ENCODE measurements at places on chromosomes 13 and 19. TPM values are rescaled to one million over a fixed set of nuclear protein-coding genes. Genes with fewer than 3 reads are reported as not detected.

NXNL1 gene
- not detected for total RNA-seq

- DNase-seq = peak; percentile 10
These were observed 940 bp upstream of the DCUN1D2 start for GRCh38 chr13:113491418-113491883.

GRCh38 chr13:95641291-95642027 lies 3.0 kb downstream of the DZIP1 start:
- DNase-seq = no peak

ELAVL1 gene
- 101 TPM for total RNA-seq

DNA sequence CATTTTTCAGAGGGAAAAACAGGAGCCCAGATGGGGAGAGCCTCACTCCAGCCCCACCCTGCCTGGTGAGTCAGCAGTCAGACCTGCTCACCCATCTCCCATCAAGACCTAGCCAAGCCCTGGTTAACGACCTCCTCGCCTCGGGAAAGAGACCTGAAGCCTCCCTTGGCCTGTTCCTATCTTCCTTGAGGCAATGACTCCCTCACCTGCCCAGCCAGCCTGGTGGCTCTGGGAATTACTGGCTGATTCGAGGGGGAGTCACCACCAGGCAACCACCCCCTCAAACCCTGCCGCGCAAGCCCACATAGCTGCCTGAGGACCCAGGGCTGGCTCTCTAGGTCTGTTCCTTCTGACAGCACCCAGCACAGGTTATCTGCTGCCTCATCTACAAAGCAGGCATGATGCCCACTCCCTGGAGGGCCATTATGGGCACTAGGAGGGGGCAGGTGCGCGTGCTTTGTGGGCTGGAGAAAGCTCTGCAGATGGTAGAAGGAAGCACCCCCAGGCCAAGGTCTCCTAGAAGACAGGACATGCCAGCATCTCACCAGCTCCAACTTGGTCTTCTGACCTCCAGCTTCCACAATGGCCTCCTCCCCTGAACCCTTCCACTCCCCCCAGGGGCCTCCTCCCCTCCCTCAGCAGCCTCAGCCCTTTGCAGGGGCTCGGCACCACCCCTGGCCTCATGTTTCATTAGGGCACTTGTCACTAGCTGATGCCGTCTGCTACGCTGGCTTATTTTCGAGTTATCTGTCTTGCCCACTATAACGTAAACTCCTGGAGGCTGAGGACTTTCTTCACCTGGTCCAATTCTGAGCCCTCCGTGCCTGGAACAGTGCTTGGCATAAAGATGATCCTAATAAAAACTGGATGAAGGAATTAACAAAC lies 10.4 kb downstream of the DEDD2 start:
- peak; percentile 54 for DNase-seq

SELENOV gene
- not detected for total RNA-seq

DNA sequence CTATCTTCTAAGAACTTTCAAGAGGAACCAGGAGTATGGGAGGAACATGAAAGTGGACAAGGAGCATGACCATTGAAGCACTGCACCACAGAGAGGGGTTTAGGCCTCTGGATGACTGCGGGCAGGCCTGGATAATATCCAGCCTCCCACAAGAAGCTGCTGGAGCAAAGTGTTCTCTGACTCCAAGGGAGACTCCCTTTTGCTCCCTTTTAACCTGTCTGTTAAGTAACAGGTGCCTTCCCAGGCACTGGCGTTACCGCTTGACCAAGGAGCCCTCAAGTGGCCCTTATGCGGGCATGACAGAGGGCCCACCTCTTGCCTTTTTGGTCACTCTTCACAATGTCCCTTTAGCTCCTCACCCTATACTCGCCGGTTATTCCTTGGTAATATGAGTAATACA lies 666.2 kb downstream of the SLITRK6 start:
- no peak for DNase-seq

GRCh38 chr13:45466359-45466758 lies 1.6 kb downstream of the COG3 start:
- DNase-seq = no peak

ERCC5 gene
- 60.0 TPM for total RNA-seq

LILRA1 gene
- not detected for total RNA-seq

THSD1 gene
- 5.6 TPM for total RNA-seq

DNA sequence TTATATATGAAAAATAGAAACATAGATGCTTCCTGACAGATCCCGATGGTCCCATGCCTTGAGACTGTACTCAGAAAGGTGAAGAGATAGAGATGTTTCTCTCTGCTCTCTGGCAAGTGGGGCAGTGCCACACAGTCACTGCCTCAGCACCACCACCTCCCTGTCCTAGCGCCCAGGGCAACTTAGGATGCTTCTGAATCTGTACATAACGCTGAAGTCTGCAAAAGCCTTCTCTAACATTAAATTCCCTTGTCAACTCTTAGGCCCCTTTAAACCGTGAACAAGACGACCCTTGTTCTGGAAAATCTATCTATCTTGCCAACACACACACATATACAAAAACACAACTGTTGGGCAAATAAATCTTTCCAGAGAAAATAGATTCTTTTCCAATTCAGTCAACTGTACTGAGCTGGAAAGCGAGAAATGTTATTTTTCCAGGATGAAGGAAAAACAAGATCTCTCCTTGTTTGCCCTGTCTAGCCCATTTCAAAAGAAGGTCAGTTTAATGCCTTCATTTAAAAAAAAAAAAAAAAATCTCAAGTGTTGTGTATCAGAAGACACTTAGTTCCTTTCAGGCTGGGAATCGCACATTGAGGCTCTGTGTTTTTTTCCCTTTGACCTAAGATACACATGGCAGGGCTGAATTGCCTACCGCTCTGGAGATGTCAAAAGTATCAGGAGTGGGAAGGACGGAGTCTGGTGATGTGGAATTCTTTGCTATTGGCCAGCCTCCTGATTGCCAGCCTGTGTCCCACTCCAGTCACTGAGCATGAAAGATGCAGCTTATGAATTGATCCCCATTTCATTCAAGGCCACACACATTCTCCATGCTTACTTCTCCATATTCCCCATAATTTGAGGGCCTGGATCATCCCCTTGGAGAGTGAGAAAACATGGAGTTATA lies 241.4 kb downstream of the LACC1 start:
- DNase-seq = no peak

DNA sequence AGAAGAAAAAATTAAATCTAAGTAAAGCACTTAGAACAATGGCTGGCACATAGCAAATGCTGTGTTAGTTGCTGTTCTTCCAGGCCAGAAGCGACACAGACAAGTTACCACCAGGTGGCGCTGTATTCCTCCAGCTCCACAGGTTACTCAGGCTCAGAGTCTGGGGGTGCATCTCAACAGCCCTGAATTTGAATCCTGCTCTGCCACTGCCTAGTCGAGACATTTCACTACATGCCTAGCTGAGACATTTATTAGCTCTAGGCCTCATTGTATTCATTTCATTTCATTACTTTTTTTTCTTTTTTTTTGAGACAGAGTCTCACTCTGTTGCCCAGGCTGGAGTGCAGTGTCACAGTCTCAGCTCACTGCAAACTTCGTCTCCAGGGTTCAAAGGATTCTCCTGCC lies 16.4 kb upstream of the CYP2B6 start:
- DNase-seq = peak; percentile 57

SHISA7 gene
- not detected for total RNA-seq

- DNase-seq = no peak
These were observed 43.7 kb upstream of the F7 start for GRCh38 chr13:113061796-113062425.

DNA sequence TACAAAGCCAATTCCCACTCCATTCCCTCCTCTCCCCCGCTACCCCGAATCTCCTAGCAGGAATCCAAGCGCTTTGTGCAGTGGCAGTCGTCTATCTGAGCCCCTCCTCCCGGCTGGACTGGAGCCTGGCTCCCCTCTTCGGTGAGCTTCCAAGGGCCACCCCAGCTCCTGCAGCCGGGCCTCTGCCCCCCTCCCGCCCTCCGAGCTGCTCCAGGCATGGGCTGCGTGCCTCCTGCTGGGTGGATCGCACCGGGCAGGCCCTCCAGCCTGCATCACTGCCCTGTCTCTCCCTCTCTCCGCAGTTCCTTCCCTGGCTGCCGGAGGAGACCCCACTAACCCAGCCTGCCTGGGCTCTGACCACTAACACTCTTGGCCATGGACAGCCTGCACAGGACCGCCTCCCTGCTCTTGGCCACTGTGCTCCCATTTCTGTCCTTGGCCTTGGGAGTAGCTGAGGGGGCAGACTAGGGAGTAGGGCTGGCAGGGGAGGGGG lies 12.9 kb upstream of the LENG8 start:
- no peak for DNase-seq

MEIS3 gene
- 37.5 TPM for total RNA-seq

POGLUT2 gene
- 22.9 TPM for total RNA-seq

DNA sequence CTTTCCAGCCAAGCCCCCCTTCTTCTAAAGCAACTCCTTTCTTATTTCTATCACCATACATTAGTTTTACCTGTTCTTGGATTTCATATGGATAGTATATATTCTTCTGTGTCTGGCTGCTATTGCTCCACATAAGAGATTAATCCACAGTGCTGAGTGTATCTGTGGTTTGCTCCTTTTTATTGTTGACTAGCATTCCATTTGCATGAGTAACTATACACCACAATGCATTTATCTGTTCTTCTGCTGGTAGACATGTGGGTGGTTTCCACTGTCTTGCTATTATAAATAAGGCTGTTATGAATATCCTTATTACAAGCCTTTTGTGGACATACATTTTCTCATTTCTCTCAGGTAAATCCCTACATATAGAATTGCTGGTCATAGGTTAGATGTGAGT lies 138.2 kb downstream of the SLC7A1 start:
- DNase-seq = peak; percentile 89

GRCh38 chr19:48421548-48421947 lies 24.2 kb upstream of the GRWD1 start:
- DNase-seq = no peak

- no peak for DNase-seq
These were observed 26.7 kb upstream of the MPHOSPH8 start for GRCh38 chr13:19606737-19607136.

CYP4F3 gene
- not detected for total RNA-seq

- peak; percentile 79 for DNase-seq
These were observed 1.3 kb downstream of the IRF3 start for GRCh38 chr19:49664171-49665035.

- no peak for DNase-seq
These were observed 120.3 kb downstream of the TUBA3C start for GRCh38 chr13:19061278-19061677.

- DNase-seq = no peak
These were observed 32.4 kb upstream of the CEACAM21 start for GRCh38 chr19:41543582-41543981.

DNA sequence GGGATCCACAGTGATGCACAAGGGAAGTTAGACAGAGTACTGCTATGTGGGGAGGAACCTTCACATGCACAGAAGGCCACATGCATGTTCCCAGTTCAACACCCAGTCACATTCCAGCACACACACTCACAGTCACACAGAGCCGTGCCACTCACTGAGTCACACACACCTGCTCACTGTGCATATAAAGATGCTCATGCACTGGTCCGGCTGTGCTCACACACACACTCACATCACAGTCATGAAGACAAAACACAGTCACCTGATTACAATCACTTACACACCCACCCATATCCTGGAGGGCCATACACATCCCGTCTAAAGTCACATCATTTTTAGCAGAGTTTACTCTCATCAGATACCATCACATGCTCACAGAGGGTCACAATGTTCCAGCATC lies 478 bp downstream of the CLC start:
- no peak for DNase-seq

DNA sequence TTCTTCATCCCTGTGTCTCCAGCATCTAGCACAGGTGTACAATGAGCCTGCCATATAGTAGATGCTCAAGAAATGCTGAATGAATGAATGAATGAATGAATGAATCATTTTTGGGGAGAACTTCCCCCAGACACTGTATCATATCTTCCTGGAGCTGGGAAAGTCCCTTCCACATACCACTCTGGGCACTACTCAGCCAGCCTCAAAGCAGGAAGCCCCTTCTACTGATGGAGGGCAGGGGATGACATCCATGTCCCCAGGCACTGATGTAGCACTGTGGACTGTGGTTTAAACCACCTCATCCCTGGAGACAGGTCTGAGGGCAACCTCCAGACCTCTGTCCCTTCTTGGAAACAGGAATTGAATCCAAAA lies 4.8 kb downstream of the GNA15 start:
- DNase-seq = no peak

KLK5 gene
- total RNA-seq = not detected

GRCh38 chr19:55085923-55086715 lies 10.4 kb downstream of the EPS8L1 start:
- DNase-seq = no peak

LTBP4 gene
- 37.8 TPM for total RNA-seq

DNA sequence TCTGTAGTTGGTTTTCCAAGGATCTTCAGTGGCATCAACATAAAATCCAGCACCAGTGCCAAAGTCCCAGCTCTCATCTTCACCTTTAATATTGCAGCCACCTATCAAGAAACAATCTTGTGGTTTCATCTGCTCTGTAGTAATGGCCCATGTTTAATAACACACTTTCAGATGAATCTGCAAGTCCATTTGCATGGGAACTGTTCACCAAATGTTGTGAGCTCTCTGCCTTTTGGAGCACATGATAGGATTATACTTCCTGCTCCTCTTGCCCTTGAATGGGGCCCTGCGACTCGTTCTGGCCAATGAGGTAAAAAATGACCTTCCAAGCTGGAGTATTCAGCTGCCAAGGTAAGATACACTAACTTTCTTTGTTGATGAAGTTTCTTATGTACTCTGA lies 14.3 kb downstream of the ESD start:
- no peak for DNase-seq

MBD3L2 gene
- not detected for total RNA-seq

SLC46A3 gene
- total RNA-seq = 4.3 TPM

NLRP11 gene
- not detected for total RNA-seq

DNA sequence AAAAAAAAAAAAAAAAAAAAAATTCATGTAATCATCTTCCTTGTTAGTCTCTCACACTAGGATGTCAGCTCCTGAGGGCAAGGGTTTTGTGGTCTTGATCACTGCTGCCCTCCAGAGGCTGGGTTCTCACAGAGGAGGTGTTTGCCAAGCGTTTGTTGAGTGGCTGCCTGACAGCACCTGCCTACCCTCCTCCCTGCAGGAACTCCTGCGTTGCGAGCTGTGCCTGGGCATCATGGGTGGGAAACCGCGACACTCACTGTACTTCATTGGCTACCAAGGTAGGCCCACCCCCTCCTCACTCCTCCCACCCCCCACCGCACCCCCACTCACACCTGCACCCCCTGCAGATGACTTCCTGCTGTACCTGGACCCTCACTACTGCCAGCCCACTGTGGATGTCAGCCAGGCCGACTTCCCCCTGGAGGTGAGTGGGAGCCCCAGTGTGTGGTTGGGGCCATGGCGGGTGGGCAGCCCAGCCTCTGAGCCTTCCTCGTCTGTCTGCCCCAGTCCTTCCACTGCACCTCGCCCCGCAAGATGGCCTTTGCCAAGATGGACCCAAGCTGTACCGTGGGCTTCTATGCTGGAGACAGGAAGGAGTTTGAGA lies 8.1 kb downstream of the ATG4D start:
- DNase-seq = peak; percentile 31

DNA sequence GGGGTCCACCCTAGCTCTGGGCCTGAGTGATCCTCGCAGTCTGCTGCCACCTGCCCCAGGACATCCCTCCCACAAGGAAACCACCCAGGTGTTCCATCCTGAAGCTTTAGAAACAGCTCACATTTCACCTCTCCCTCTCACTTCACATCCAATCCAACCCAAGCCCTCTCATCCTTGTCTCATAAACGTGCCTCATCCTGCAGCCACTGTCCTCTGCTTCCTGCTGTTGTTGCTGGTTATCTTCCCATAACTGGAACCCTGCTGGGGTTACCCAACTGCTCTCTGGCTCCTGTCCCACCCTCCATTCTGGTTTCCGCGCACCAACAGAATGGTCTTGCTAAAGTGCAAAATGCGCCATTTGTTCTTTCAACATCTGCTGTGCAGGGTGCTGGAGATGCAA lies 59.7 kb upstream of the MTIF3 start:
- DNase-seq = no peak

ETFB gene
- 160 TPM for total RNA-seq
